Astrocyte (in vitro differentiated cells and primary cell): ENCODE measurements at places on chromosomes 7 and 10. TPM values are rescaled to one million over a fixed set of nuclear protein-coding genes. Genes with fewer than 3 reads are reported as not detected.

DNA sequence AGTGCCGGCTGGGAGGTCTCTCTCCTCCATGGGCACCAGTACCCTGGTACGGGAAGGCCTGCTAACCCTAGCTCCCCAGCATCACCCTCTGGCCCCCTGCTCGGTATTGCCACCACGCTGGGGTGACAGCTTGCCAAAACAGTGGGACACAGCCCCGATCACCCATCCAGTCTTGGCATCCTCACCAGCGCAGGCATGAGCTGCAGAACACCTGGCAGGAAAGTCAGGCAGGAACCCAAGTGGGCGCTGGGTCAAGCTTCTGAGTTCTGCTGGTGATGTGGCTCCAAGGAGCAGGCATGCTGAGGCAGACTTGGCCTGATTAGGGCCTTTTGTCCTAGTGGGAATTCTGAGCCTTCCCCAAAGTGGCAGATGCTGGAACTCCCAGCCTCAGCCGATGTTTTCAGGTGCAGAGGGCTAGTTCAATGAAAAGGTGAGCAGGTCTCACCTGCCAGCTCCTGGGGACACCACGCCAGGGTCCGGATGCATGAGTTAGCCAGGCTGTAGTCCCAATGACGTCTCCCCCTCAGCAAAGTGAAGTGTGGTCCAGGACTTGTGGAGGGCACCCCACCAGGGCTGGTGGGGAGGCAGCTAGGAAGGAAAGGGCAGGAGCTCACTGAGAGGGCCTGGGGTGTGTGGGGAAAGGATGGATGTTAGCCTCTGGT lies 8.5 kb upstream of the ZNF22 start:
- DNase-seq: no peak

- DNase-seq: no peak
Observed at GRCh38 chr10:96704563-96704962, 15.8 kb downstream of the PIK3AP1 start.

The PAPOLB gene
- total RNA-seq: not detected in 2 replicates

- DNase-seq: no peak
Observed at GRCh38 chr7:871900-872537, 4.3 kb upstream of the GET4 start.

- no peak for DNase-seq
Observed at GRCh38 chr10:126496771-126497545, 108.7 kb upstream of the ADAM12 start.

DNA sequence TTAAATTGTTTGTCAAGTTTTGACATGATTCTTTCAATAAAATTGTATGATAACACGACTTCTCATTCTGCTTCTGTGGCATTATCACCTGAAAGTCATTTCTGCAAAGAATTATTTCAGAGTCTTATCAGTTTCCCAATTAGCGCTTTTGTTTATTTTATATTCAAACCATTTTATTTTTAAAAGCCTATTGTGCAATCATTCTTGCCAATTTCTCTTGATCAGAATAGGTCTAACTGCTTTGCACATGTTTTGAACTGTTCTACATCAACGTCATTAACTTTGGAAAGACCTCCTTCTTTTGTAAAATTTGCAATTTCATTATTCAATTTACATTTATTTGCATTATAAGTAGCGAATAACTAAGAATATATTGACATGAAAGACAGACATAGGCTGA lies 758.1 kb downstream of the CNTNAP2 start:
- no peak for DNase-seq

The NSUN6 gene
- 5.9 and 7.3 TPM in 2 replicates for total RNA-seq

DNA sequence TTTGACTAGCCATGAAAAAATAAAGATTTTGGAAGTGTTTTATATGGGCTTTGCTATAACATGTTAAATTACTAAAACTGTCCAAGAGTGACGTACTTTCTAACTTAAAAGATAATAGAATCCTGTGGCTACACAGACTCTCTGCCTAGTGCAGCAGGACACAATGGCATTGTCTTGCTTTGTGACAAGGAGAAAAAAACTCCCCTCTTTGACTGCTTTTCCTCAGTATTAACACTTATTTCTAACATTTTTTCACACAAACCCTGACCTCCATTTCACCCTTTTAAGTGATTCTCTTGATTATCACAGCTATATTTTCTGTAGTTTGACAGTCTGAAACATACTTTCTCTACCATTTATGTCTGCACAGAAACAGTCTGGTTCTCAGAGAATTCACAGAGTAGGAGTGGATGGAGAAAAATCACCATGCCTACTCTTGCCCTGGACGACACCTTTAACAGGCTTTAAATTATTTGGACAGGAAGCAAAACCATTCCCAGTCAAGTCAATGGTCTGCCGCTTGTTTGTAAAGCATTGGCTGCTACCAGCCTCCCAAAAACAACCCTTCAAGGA lies 336.3 kb upstream of the SMIM30 start:
- DNase-seq: no peak

GRCh38 chr10:127937915-127938463 lies 31.1 kb downstream of the PTPRE start:
- no peak for DNase-seq

- DNase-seq: no peak
Observed at GRCh38 chr10:109956454-109957091, 33.3 kb upstream of the XPNPEP1 start.

DNA sequence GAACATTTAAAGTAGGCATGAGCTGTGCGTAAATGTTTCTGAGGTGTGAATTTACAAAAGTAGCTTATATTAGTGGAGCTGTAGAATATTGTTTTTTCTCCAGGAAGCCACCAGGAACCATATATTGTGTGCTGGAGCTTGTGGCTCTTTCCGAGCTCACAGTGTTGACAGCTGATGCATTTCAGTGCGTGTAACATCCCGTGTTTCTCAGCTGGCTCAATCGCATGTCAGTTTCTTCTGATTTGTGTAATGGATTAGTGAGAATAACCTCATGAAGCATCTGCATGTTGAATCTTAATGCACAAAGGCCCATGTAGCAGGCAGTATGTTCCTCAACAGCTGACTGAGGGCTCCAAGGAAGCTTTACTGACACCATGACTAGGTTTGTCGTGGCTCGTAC lies 39.4 kb downstream of the VKORC1L1 start:
- DNase-seq: no peak

The CLDN3 gene
- total RNA-seq: 0.68 TPM in 1 of 2 replicates, not detected in the other

GRCh38 chr10:92839191-92840085 lies 8.9 kb upstream of the EXOC6 start:
- peak; percentile 64 for DNase-seq

DNA sequence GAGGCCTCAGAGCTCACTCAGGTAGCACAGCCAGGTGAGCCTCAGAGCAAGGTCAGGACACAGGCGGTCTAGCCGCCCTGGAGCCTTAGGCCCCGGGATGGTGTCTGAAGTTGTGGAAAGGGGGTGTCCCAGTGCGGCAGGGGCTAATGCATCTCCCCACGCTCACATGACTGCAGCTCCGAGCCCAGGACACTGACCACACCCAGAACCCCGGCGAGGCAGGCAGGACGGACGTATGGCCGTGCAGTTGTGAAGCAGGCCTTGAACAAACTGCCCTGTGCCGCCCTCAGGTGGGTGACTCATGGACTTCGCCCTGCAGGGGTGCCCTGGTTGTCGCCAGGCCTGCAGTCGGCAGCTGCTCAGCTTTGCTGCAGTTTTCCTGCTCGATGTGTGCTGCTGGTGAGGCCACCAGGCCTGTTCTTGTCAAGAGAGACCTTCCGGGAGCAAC lies 5.0 kb upstream of the PRKAR1B start:
- peak; percentile 22 for DNase-seq

The NEUROD6 gene
- not detected in 2 replicates for total RNA-seq

DNA sequence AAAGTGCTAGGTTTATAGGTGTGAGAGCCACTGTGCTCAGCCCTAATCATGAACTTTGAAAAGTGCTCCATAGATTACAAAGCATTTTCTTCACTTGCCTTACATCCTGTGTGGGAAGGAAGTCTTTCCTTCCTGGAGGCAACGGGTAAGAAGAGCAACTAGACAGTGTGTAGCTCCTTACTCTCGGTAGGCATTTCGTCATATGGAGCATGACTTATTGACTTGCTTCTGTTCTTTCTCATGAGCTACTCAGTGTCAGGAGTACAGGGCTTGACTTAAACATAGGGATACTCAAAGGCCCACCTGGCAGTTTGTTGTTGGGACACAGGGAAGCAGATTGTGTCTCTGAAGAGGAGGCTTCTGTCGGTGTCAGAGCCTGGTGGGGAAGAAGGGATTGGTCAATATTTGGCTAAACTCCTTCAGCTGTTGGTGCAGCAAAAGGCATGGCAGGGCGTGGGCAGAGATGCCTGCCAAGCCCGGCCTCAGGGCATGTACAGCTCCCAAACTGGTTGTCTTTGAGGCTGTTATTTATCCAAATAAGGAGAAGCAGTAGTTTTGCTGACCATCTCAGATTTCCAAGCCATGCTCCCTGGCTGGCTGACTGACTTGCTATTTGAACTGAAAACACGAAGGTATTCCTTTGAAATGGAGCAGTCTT lies 248.9 kb downstream of the KIAA1217 start:
- no peak for DNase-seq

The HMX2 gene
- not detected in 2 replicates for total RNA-seq

- DNase-seq: no peak
Observed at GRCh38 chr10:122113945-122114747, 125.2 kb downstream of the TACC2 start.

The PDE1C gene
- total RNA-seq: 14.9 and 31.6 TPM in 2 replicates

GRCh38 chr7:29884399-29885272 lies 78.3 kb downstream of the WIPF3 start:
- no peak for DNase-seq

The FRAT1 gene
- 1.4 and 2.5 TPM in 2 replicates for total RNA-seq

DNA sequence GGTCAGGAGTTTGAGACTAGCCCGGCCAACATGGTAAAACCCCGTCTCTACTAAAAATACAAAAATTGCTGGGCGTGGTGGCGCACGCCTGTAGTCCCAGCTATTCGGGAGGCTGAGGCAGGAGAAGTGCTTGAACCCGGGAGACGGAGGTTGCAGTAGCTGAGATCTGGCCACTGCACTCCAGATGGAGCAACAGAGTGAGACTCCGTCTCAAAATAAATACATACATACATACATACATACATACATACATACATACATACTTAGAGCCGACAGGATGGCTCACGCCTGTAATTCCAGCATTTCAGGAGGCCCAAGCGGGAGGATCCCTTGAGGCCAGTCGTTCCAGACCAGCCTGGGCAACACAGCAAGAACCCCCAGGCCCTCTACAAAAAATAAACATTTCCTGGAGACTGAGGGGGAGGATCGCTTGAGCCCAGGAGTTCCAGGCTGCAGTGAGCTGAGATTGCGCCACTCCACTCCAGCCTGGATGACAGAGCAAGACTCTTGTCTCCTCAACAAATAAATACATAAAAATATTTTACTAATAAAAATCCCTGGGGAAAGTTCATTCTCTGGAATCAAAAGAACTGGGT lies 90.9 kb upstream of the TNRC18 start:
- no peak for DNase-seq

DNA sequence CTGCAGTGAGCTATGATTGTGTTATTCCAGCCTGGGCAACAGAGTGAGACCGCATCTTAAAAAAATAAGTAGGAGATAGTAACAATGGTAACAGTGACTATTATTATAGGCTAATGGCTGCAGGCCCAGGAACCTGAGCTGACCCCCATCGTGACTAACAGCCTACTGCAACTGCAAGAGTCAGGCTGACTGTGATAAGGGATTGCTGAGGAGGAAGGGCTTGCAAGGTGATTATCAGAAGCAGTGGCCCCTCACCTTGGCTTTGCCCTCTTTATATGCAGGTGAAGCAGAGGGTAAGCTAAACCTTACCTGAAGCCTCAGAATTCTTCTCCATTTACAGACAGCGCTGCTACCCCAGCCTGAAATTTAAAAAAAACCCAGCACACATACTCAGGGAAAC lies 83.9 kb upstream of the SDK1 start:
- DNase-seq: peak; percentile 69

GRCh38 chr10:30000802-30001571 lies 58.4 kb downstream of the JCAD start:
- peak; percentile 98 for DNase-seq
